ENCODE measurements at places on chromosomes 6 and 20.

GRCh38 chr20:15986690-15987089 lies 586.6 kb downstream of the KIF16B start:
- DNase-seq: no peak

DNA sequence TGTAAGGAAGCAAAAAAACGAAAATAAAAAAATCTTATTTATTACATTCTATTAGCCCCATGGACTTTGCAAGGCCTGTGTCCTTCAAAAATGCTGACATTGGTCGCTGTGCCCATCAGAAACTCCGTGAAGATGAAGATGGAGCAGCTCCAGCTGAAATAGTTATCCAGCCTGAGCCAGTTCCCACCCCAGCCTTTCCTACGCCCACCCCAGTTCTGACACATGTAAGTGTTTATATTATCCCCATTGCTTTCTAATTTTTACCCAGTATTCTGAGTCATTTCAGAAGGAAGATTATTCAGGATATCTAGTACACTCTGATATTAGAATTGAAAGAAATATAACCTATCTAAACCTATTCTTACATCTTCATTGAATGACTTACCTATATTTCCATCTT lies 217.7 kb downstream of the ARHGAP18 start:
- DNase-seq: no peak

- no peak for DNase-seq
Measured at GRCh38 chr6:26366504-26366903, 1.5 kb downstream of the BTN3A2 start.

GRCh38 chr6:3340894-3341293 lies 82.1 kb downstream of the PSMG4 start:
- no peak for DNase-seq
